ENCODE measurements at places on chromosomes 3 and 15.

DNA sequence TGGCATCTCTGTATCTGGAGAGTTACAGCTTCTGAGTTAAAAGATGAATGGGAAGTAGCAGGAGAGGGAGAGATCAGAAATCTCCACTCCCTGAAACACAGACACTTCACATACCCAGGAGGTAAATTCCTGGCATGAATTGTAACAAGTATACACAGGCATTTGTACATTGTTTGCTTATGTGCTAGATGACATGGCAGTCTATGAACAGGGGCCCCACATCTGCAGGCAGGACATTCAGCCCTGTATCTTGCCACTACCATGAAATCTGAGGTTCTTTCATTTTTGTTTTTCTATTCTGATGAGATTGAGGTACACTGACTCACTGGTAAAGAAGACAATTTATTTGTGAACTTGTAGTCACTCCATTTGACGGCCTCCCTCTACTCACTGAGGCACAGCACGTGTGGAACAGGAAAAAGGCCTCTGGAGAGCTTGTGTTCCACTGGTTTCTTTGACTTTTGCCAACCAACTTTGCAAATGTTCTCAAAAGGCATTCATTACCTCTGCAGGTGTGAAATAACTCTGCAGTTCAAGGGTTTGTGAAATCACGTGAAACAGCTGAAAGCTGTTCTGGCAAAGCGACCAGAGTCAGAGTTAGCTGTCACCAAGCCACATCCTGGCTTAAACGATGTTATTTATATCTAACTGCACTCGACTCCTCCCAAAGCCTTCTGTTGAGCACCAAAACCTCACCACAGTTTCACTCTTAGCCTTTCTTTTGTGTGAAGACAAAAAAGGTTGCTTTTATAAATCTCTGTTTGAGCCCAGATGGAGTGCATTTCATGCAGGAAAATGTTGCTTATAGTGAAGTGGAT is 401.3 kb upstream of the CFAP20DC start:
- no peak for DNase-seq

DNA sequence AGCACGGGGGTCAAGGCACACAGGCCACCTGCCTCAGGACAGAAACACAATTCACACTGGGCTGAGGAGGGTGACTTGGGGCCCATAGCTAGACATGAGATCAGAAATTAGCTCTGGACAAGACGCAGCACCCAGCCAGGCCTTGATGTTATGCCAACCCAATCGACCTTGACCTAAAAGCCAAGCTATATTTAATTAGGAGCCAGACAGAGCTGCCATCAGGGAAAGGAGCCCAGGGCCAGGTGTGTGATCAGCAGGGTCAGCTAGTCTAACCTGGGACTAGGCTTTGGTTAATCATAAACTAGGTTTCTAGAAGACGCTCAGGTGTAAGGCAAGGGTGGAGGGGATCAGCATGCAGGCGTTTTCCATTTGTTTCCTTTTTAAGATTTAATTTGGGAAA is 23.9 kb upstream of the SLC25A36 start:
- no peak for DNase-seq

DNA sequence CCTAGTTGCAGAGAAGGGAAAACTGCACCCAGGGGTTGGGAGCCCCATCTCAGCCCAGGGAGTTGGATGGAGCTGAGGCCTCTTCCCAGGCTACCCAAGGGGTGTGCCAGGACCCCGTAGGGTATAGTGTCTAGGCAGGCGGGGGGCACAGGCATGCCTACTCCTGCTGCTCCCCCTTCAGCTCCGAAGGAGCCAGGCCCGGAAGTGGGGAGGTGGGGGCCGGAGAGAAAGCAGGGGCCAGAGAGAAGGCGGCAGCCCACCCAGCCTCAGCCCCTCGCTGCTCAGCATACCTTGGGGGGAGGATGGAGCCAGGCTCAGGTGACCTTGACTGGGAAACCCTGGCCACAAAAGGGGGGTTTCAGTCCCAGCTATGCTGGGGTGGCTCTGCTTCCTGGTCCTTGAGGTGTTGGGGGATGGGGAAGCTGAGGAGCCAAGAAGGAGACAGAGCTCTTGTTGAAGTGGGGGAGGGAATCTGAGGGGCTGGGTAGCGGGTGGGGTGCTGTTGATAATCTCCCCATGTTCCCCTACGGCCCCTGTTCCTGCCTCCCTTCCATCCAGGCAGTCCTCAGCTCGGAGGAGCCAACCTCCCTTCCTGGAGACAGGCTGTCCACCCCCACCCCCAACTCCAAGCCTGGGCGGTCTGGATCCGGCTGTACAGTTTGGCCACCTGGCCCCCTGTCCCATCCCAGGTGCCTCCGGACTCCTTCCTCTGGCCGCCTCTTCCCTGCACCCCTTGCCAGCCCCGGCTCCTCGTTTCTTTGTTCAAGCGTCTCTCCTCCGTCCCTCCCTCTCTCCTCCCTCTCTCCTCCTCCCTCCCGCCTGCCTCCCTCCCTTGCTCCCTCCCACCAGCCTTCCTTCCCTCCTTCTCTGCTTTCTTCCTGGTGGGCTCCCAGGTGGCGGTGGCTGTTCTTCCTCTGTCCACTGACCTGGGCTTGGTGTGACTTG is 1.7 kb downstream of the SEMA3F start:
- no peak for DNase-seq

GRCh38 chr3:30586806-30587486 is 19.5 kb upstream of the TGFBR2 start:
- DNase-seq = no peak

DNA sequence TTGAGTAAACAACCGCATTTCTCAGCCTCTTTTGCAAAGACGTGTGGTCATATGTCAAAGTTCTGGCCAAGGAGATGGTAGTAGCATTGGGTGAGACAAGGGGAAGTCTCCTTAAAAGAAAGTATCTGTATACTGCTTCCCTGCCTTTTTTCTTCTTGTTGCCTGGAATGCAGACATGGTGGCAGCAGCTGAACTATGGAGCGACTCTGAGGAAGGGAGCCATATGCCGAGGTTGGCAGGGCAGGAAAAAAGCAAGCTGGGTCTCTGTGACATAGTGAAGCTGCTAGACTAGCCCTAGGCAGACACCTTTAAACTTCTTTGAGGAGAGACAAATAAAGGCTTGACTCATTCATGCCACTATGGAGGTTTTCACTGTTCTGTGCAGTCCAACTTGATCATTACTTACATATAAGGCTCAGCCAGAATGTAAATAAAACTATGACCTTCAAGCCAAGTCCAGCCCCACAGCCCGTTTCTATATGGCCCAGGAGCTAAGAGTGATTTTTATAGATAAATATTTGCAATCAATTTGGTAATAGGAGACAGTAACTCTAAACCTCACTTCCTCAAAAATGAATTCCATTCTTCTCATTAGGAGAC is 30.6 kb upstream of the PRICKLE2 start:
- DNase-seq = no peak
